ENCODE measurements at places on chromosomes 3 and 15.

GRCh38 chr15:50065279-50065678, 53.8 kb downstream of the ATP8B4 start:
- DNase-seq: no peak

DNA sequence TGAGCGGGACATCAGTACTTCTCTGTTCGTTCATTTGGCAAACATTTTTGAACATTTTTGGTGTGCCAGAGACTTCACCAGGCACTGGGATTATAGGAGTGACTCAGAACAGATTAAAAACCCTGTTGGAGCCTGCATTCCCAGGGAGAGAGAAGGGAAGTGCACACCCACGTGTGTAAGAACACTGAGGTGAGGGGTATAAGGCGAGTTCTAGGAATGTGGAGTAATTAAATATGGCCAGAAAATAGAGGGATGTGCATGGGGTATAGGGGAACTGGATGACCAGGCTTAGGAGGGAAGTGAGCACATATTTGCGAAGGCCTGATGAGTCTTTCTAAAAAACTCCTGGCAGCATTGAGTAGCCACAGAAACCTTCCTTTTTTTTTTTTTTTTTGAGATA, 401.2 kb upstream of the C2CD4B start:
- DNase-seq: no peak

DNA sequence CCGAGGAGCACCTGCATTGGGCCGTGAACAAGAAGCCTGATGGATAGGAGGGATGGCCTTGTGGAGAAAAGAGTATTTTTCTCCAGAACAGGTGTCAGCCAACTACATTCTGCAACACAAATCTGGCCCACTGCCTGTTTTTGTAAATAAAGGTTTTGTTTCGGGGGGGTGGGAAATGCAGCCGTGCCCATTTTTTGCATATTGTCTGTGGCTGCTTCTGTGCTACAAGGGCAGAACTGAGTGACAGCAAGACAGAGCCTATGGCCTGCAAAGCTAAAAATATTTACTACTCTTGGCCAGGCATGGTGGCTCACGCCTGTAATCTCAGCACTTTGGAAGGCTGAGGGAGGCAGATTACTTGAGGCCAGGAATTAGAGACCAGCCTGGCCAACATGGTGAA, 95.9 kb upstream of the AKAP13 start:
- DNase-seq: no peak

GRCh38 chr3:194364652-194365434, 4.7 kb downstream of the LRRC15 start:
- DNase-seq: no peak

- DNase-seq: no peak
These were observed 75.7 kb downstream of the EFL1 start for GRCh38 chr15:82186719-82187406.

- no peak for DNase-seq
These were observed 174.3 kb downstream of the XXYLT1 start for GRCh38 chr3:195096484-195097330.

- no peak for DNase-seq
These were observed 48.3 kb upstream of the CTDSPL start for GRCh38 chr3:37813403-37813802.

GRCh38 chr15:26841514-26841913, 25.3 kb upstream of the GABRA5 start:
- DNase-seq: no peak

DNA sequence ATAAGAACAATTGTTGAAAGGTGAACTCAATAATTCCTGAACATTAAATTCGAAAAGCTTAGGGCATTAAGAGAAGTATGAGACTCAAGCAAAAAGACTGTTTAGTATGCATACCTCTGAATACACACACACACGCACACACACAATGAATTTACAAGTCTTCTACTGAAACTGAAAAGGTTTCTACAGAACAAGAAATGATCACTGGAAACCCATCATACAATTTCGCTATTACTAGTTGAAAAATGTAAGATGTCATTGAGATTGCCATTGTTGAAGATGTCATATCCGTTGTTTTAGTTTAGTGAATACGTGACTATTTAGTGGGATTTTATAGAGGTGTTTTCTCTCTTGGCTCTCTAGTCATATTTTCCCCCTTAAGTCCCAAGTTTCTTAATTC, 106.8 kb downstream of the FOXB1 start:
- DNase-seq: no peak

DNA sequence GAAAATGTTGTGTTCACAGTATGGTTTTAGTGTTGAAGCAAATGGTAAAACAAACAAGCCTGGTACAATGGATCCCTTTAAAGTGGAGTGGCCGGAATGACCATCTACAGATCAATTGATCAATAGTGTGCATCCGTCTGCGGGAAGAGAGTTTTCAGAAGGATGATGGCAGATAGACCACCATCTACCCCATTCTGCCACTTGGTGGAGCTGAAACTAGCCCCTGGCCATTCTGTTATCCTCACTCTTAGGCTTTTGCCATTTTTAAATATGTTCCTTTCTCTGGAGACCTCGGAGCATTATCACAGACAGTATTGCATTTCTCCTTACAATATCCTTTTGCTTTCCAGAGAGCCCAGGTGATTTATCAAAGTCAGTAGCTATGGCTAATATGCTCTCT, 258.9 kb upstream of the CFAP20DC start:
- no peak for DNase-seq

DNA sequence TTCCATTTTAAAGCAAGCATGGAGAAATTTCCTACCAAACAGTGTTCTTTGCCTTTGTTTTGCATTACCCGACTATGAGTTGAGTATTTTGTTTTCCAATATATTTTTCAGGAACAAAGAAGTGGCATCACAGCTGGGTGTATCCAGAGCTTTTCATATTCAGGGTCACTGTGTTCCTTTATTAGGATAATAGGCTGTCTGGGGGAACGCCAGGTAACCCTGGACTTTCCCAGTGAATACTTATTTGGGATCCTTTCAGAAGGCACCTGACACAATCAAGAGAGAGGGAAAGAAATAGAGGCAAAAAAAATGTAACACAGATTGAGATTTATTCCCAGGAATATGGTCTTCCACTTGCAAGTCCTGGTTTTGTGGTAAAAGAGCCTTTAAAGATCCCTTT, 44.4 kb downstream of the PAQR5 start:
- DNase-seq: no peak

- DNase-seq: no peak
These were observed 132.0 kb downstream of the EEFSEC start for GRCh38 chr3:128285042-128285966.

- peak; percentile 47 for DNase-seq
These were observed 7.6 kb upstream of the APEH start for GRCh38 chr3:49666592-49666991.

GRCh38 chr3:107634099-107634489, 111.3 kb downstream of the BBX start:
- DNase-seq: no peak

- no peak for DNase-seq
These were observed 329.8 kb upstream of the RASGRP1 start for GRCh38 chr15:38894243-38894948.

DNA sequence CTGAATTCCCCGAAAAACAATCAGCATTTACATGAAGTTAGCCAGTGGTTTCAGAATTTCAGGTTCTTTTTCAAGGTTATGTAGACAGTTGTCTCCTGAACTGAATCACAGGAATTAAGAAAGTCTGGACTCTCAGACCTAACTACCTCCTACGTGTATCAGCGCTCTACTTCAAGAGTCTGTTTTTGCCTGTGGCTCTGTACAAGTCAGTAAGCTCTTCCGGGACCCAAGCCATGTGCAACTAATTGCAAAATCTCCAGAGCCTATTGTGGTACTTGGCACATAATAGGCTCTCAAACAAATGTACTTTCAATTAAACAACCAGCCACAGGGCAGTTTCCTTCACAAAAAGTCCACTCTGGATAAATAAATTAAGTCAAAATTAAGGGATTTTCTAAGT, 414.2 kb downstream of the PDCD6IP start:
- peak; percentile 46 for DNase-seq

GRCh38 chr3:149460117-149460516, 14.4 kb upstream of the TM4SF4 start:
- no peak for DNase-seq

DNA sequence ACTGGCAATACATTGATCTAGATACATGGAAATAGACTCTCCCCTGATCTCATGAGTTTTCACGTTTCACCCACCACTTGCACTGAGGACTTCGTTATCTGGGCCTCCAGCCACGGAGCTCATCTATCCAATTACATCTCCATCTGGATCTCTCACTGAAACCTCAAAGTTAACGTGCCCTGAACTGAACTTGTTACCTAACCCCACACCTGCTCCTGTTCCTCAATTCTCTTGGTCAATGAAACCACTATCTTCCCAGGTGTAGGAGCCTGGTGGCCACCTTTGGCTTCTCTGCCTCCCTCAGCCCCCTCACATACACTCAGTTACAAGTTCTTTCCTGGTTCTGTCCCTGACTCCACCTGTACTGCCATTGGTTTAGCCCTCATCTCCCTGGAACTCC, 9.7 kb downstream of the DGKG start:
- DNase-seq: no peak

- no peak for DNase-seq
These were observed 1099.3 kb upstream of the EPHA6 start for GRCh38 chr3:95715128-95715527.

GRCh38 chr3:75049533-75049932, 435.1 kb upstream of the CNTN3 start:
- DNase-seq: no peak

DNA sequence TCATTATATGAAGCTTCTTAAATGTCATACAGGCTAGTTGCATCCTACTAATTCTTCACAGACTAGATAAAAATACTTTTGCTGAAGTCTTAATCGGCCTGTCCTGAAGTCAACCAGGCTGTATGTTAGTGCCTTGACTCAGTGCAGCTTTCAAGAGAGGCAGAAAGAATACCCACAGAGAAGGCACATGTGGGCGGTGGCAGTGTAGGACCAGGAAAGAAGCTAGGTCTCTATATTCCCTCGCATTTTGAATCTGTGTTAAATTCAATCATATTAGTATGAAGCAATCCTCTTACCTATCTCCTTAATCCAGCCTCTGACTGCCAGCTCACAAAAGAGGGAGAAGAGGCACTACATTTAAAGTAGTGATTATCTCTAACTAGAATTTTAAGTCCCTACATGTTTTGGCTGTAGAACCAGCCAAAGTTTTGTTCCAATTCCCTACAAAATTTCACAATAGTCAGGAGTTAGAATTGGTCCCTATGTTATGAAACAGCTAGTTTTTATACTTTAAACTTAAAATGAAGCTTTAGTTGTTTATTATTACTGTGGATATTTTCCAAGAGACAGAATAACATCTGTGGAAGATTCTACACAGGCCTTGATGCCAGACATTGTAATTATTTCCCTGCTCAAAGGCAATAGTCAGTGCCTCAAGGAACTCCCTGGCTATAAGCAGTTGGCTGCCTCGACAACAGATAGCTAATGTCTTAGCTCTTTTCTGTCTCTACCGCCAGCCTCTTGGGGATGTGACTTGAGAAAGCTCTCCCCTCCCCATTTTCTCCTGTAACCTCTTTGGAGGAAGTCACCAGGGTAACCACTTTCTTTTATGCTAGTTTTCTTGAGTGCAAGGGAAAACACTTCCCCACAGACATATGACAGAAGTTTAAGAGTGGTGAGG, 31.9 kb downstream of the CRTC3 start:
- no peak for DNase-seq

DNA sequence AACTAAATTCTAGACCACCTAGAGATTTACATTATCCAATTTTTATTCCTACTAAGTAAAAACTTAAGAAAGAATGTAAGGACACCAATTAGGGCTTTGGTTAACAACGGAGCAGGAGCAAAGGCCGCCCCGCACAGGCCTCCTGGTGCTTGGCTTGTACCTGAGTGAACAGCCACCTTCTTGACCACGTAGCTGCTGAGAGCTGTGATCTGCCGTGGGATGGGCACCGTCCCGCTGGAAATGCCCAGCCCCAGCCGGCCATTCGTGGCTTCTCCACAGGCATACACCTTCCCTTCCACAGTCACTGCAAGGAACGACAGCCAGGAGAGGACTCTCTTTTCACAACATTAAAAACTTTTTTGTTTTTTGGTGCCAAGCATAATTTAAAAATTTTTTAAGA, 79.6 kb upstream of the OCA2 start:
- no peak for DNase-seq

DNA sequence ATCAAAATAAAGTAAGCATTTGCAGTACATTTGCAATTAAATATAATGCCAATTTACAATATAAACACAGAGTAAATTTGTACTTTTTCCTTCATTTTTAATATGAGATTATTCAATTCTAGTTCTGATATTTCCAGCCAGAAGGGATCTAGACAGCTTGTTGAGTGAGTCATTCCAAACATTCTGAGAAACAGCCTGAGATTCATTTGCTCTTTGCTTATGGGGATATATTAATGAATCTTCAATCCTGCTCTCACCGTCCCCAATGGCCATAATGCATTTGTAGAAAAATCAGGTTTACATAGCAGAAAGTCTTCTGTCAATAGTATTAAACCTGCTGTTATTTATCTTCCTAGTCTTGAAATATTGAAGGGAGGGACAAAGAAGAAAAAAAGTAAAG, 554.2 kb downstream of the TUSC7 start:
- no peak for DNase-seq

GRCh38 chr3:112640276-112640929, 540 bp downstream of the CCDC80 start:
- DNase-seq: peak; percentile 22

- no peak for DNase-seq
These were observed 21.3 kb downstream of the UBA5 start for GRCh38 chr3:132681421-132681820.

DNA sequence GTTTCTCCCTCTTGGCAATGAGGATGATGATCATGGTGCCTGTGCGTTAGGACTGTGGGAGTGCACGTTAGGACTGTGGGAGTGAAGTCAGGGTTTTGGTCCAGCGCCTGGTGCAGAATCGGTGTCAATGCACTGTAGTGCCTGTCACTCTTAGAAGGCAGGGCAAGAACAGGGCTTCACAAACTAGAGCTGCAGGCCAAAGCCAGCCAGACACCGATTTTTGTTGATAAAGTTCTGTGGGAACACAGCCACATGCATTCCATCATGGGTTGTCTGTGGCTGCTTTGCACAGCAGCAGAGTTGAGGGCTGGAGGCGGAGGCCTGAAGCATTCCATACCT, 32.6 kb upstream of the NR2C2 start:
- DNase-seq: no peak

GRCh38 chr15:77296773-77297337, 123.0 kb downstream of the PEAK1 start:
- no peak for DNase-seq

DNA sequence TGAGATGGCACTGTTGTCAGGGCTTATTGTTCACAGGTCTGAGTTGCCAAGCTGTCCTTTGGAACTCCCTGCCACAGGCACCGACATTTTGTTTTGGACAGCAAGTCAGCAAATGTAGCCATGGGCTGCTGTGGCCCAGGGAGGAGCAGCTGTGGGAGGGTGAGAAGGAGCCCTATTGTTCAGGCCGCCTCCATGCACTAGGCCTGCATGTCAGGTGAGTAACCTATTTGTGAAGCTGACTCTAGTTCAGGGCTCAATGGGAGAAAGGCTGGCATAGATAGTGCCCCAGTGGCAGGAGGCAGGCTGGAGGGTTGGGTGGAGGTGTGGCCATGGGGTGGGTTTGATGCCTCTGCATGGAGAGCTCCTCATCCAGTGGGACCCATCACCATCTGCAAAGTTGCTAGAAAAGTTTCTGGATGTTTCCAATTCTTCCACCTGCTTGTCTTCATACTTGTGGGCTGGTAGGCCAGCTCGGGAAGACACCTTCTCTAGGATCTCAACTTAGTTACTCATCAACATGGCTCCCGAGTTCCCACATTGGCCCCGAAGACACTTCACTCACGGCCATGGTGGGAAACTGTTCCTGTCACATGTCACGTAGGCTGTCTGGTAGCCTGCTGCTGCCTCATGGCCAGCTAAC, 19.5 kb downstream of the AMOTL2 start:
- no peak for DNase-seq
